ENCODE measurements at places on chromosomes 5 and 9. TPM values are rescaled to one million over a fixed set of nuclear protein-coding genes. Genes with fewer than 3 reads are reported as not detected.

Gene DNAJC18
- 18.8 TPM for total RNA-seq

Gene KDM4C
- 16.2 TPM for total RNA-seq

Gene ZNF483
- 2.5 TPM for total RNA-seq

Gene HACD4
- total RNA-seq: 2.1 TPM

Gene EGFLAM
- total RNA-seq: 1.1 TPM

Gene NUTM2F
- total RNA-seq: not detected

Gene SPAAR
- total RNA-seq: 0.18 TPM

Gene WWC1
- 48.6 TPM for total RNA-seq

Gene FIBCD1
- 0.66 TPM for total RNA-seq

Gene APBA1
- 5.9 TPM for total RNA-seq

Gene PLCXD3
- 0.55 TPM for total RNA-seq

Gene FOXD4L6
- total RNA-seq: 0.18 TPM

Gene ANKRD31
- total RNA-seq: 0.07 TPM

Gene TEX48
- not detected for total RNA-seq

Gene GRIA1
- total RNA-seq: 4.2 TPM

Gene HRCT1
- total RNA-seq: 0.62 TPM

Gene PRRX2
- not detected for total RNA-seq

Gene GOLM1
- total RNA-seq: 121 TPM

Gene ANXA2R
- total RNA-seq: 0.77 TPM

Gene FOXE1
- total RNA-seq: 0.07 TPM
